ENCODE measurements at places on chromosomes 16 and 17.

GRCh38 chr16:78684030-78684611 is 584.7 kb downstream of the WWOX start:
- DNase-seq: peak; percentile 97

GRCh38 chr17:8031261-8031661 is 7.6 kb upstream of the ALOX15B start:
- DNase-seq: no peak

GRCh38 chr17:38601539-38602351 is 4.0 kb downstream of the SRCIN1 start:
- DNase-seq: peak; percentile 66

- no peak for DNase-seq
Observed at GRCh38 chr16:53910990-53911389, 207.0 kb downstream of the FTO start.

DNA sequence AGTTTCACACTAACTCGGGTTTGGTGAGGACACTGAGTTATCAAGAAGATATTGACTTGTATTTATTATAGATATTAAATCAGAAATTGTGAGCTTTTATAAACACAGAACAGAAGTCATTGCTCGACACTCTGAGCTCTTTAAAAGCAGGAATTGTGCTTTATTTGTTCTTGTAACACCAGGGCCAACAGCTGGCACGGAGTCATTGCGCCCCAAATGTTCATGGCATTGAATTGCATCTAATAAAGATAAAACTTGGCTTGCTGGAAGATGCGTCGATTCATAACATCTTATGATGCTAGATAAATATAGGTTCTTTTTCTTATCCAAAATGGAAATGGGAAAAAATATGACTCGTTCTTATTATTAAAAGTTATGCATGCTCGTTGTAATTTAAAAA is 11.8 kb upstream of the MLYCD start:
- DNase-seq: peak; percentile 32

DNA sequence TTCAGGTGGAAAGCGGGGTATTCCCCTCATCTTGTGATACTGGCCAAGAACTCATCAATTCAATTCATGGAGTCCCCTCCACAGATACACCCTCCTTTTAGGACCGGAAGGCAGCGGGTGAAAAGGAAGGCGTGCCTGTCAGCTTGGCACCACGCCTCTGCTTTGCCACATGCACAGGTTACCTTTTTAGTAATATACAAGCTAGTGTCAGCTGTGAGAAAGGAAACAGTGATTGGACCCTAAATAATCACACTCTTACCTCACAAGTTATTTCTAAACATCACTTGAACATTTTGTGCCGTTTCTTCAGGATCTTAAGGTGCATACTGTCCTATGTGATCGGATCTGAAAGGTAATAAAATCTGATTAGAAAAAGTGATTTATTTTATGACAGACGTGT is 15.7 kb downstream of the ZDHHC7 start:
- DNase-seq: no peak

DNA sequence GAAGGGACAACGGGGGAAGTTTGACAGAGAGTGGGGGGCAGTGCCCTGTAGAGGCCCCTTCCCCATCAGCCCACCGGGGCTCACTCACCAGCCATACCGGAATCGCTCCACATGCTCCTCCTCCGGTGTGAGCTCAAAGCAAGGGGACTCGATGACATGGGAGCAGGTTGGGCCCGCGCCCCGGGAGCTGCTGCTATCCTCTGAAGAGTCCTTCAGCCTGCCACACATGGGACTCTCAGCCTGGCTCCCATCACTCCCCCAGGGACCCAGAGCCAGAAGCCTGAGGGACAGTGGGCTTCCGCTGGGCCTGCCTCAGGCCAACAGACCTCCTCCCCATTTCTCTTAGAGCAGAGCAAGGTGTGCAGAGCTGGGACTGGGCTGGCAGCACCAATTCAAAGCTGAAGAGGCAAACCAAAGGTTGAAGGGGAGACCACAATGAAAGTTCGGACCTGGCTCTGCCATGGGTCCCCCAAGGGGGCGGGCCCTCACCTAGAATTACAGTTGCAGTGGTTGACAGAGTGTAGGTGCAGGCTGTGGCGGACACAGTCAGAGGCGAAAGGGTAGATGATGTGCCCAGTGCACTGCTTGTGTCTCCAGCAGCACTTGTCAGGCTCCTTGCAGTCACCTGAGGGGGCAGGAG is 7.3 kb downstream of the PROCA1 start:
- DNase-seq: no peak

DNA sequence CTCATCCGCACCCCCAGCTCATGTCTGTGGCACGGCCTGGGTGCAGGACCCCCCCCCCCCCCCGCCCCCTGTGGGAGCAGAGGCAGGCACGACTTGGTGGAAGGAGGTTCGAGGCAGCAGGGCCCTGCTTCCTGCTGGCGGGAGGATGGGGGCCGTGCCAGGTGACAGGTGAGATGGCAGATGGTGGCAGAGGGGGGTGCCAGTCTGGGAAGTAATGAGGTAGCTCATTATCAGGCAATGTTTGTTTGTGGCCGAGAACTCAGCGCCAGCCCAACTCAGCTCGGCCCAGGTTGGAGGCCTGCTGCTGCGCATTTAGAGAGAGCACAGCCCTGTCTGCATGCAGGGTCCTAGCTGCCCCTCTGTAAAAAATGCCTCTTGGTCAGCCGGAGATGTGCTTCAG is 40.1 kb upstream of the JPH3 start:
- no peak for DNase-seq

DNA sequence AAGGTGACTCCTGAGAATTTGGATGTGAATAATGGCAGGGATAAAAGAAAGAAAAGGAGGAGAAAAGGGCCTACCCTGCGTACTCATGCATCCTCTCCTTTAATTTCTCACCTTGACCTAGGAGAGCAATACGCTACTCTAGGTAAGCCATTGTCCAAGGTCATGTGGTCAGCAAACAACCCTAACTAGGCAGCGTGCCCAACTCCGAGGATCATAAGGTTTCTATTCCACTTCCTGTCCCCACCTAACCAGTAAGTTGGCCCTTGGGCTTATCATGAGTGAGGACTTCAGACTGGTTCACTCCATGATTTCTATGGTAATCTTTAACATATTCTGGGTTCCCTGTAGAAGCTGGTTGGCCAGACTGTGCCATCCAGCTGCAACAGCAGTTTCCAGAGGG is 315.1 kb upstream of the CCL2 start:
- no peak for DNase-seq

- DNase-seq: no peak
Observed at GRCh38 chr17:28471531-28472342, 1.7 kb upstream of the SLC13A2 start.

DNA sequence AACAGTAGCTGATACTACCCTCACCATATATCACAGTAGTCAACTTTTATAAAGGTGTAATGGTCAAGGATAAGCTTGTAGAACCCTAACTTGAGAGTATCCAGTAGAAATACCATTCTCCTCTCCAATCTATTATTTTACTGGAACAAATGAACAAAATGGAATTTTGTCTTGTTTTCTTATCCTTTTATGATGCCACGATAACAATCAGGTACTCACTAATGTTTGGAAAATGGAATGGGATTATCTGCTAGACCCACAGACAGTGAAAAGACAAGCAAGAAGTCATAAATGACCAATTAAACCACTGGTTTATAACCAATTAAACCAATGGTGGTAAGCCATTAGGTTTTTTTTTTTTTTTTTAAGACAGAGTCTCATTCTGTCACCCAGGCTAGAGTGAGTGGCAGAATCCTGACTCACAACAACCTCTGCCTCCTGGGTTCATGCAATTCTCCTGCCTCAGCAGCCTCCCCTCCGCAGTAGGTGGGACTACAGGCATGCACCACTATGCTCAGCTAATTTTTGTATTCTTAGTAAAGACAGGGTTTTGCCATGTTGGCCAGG is 10.4 kb downstream of the GPATCH8 start:
- DNase-seq: no peak

DNA sequence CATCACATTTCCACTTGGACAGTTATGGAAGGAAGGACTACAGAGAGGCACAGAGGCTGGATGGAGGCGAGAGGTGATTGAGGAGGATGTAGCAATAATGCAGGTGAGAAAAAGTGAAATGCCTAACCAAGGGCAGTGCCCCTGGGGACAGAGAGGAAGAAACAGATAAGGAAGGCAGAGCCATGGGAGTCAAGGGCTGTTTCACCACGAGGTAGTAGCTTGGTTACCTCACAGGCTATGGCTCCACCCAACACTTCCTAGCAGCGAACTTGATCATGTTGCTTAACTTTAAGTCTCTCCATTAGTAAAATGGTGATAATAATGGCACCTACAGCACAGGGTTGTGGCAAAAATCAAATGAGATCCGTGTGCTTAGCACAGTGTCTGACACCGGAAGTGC is 83.9 kb downstream of the YPEL2 start:
- no peak for DNase-seq

DNA sequence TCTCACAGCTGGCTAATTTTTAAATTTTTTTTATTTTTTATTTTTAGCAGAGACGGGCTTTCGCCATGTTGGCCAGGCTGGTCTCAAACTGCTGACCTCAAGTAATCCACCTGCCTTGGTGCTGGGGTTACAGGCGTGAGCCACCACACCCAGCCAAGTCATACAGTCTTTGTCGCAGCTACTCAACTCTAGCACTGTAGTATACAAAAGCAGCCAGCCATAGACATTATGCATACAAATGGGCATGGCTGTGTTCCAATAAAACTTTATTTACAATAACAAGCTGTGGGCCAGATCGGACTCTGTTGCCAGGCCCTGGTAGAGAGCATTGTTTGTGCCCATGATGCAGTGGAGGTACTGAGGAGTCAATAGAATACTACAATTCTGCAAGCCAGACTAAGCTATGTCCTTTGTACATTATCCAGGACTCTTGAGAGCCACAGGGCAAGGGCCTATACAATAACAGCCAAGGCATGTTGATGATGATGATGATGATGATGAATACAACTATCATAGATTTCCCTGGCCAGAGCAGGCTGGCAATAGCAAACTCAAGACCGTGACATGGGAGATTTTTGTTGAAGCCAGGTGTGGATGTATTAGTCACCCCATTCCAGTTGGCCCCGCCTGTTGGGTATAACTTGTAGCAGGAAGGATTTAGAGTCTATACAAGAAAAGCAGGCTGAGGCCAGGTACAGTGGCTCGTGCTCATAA is 101.8 kb downstream of the MYH11 start:
- DNase-seq: no peak
